ENCODE measurements at places on chromosomes 12 and 14.

GRCh38 chr12:99505805-99506204, 141.7 kb upstream of the GARIN6 start:
- DNase-seq: no peak

DNA sequence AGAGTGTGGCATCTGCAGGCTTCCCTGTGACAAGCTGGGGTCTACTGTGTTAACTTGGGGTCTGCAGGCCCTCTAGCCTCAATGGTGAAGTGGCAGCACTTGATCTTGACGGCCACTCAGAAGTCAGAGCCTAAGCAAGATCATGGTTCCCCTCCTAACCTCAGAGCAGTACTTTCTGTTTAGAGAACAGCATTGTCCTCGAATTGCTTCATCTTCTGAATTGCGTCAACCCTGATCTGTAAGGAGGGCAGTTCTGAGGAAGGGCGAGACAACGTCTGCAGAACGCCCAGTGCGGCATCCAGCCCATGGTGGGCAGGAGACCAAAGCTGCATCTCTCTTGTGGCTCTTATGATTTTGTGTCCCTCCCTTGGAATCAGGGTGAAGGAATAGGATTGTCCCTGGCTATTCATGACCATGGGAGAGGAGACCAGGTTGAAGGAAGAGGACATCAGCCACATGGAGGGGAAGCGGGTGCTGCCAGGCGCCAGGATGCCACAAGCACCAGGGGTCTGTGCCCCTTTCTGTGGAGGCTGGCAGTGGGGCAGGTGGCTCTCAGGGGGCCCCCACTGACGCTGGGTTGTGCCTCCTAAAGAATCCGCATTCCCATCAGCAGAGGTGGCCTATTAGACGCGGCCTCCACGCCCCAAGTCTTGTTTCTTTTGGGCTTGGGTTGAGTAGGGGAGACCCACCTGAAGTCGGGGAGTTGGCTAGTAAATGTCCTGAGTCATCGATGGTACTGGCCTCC, 2.2 kb downstream of the SERPINA9 start:
- DNase-seq: no peak

DNA sequence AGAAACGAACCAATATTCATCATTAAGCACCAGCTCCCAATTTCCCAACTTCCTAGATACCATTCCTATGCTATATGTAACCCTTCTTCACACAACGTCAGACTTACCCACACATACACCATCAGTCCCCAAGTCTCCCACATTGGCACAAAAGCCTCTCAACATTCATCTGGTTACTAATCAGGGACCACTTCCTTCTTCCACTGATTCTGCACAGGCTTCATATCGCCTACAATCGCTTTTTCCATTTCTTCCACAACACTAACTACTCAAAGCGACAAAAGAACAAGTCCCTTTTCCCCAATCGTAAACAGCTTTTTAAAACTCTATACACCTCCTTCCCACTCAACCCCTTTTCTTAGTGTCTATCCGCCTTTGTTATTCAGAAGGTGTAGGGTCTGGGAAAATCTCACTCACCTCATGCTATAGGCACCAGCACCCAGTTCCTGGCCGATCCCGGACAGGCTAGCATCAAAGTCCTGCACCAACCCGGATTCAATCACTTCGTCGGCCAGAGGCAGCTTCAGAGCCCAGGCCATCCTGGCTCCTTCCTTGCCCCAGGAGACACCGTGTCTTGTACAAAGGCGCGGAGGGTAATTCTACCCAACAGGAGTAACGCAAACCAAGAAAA, 936 bp downstream of the TFCP2 start:
- DNase-seq: peak; percentile 25

GRCh38 chr12:57207731-57208630, 8.6 kb upstream of the NXPH4 start:
- DNase-seq: no peak

- DNase-seq: no peak
These were observed 16.7 kb downstream of the GRIP1 start for GRCh38 chr12:66662179-66662578.

GRCh38 chr12:49548822-49549648, 10.2 kb downstream of the KCNH3 start:
- no peak for DNase-seq

DNA sequence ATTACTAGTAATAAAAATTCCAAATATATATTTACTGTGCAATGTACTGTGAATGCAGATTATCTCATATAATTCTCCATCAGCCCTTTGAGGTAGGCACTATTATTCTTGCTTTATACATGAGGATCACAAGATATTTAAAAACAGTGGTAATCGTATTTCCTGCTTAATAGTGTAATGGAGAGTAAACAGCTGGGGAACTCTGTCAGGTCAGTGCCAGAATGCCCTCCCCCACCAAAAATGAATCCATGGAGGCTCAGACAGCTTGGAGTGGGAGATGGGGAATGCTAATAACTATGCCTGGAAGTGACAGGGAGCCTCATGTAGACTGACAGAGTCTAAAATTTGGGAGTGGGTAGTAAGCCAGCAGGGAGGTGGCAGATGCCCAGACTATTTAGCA, 153.6 kb downstream of the PAH start:
- no peak for DNase-seq

Measured in activated CD4-positive, alpha-beta T cell treated with anti-CD3 and anti-CD28 coated beads, Interleukin-10, Interleukin-2, amounts not matched to agents 100 ng/mL and 50 ng/mL, durations not matched to agents 16 hours and 8 hours (primary cell).